HT1080 (cell line): ENCODE measurements at places on chromosomes 5 and 9.
A peak's percentile ranks its signal among the peaks of the same experiment; 100 is the strongest.

- DNase-seq: peak; percentile 67
Measured at GRCh38 chr9:33374634-33375237, 27.6 kb downstream of the AQP7 start.

GRCh38 chr9:86122311-86122710 is 23.0 kb upstream of the GOLM1 start:
- DNase-seq: peak; percentile 4

DNA sequence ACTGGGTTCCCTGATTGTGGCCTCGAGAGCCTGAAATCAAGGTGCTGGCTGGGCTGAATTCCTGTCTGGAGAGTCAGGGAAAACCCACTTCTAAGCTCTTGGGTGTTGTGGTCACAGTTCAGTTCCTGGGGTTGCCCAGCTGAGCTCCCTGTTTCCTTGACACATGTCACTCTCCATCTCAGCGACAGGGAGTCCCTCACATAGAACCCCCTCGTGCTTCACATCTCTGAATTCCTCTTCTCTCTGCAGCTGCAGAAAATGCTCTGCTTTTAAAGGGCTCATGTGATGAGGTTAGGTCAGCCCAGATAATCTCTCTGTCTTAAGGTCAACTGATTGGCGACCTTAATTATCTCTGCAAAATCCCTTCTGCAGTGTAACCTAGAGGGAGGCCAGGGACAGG is 53.5 kb upstream of the NFIL3 start:
- peak; percentile 21 for DNase-seq

- no peak for DNase-seq
Measured at GRCh38 chr9:88653911-88654310, 118.9 kb downstream of the NXNL2 start.

GRCh38 chr5:86679529-86679928 is 61.8 kb downstream of the COX7C start:
- peak; percentile 68 for DNase-seq

GRCh38 chr5:151952238-151952637 is 27.6 kb upstream of the GLRA1 start:
- DNase-seq: no peak

- no peak for DNase-seq
Measured at GRCh38 chr5:149801307-149801990, 71.3 kb downstream of the PPARGC1B start.
